ENCODE measurements at places on chromosomes 3 and 15. TPM values are rescaled to one million over a fixed set of nuclear protein-coding genes. Genes with fewer than 3 reads are reported as not detected.

- H3K27me3 ChIP-seq, result no peaks in the 10 kb centered on the region
- no peak overlapping the region for H3K27ac ChIP-seq
- no peak overlapping the region for H3K4me3 ChIP-seq
- DNase-seq, result no peak
- no peaks in the 10 kb centered on the region for H3K36me3 ChIP-seq
These were observed 246.1 kb downstream of the SHQ1 start for GRCh38 chr3:72601983-72602750.

DNA sequence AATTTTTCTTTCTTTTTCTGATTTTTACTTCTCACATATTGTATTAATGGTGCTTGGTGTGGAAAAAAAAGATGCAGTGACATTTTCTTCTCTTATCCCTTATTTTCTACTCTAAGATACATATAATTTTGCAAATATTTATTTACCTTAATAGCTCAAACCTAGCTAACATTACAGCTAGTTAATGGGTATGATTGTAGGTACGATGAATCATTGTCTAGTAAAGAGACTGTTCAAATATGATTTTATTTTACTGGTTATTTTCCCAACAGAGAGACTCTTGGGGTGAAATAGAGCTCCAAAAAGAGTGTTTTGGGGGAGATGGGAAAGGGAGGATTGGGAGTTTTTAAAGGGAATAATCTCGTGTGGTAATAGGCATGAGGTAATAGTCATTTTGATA, 206.0 kb downstream of the RBMS3 start:
- H3K36me3 ChIP-seq, result no peaks in the 10 kb centered on the region
- no peak overlapping the region for H3K4me3 ChIP-seq
- no peak overlapping the region for H3K27ac ChIP-seq

- H3K27me3 ChIP-seq, result no peaks in the 10 kb centered on the region
- H3K4me1 ChIP-seq, result no peaks in the 10 kb centered on the region
- no peak for DNase-seq
- H3K36me3 ChIP-seq, result no peaks in the 10 kb centered on the region
- no peak overlapping the region for H3K27ac ChIP-seq
These were observed 15.7 kb upstream of the RBP1 start for GRCh38 chr3:139555249-139555648.

The DOCK3 gene
- total RNA-seq, result 1.4 TPM

DNA sequence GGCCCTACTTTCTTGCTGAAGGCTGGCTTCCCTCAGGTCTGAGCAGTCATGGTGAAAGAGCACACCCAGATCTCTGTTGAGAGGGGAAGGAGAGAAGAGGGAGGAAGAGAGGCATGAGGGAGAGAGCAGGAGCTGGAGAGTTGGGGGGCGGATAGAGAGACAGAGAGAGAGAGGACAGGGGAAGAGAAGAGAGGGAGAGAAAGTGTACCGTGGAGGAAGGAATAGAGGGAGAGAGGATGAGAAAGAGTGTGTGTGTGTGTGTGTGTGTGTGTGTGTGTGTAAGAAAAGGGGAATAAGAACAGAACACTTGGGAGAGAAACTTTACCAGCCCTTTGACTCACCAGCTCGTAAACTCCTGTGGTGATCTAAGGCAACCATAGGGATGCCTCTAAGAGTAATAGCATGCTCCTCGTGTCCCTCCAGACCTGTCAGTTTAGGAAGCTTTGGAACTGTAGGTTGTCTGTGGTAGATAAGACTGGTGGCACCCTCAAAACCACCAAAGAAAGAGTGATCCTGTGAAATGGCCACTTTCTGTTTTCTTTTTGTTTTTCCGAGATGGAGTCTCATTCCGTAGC, 18.2 kb downstream of the ZNF592 start:
- no peak overlapping the region for H3K4me3 ChIP-seq
- peaks cover 5% of the 10 kb centered on the region for H3K4me1 ChIP-seq
- H3K27ac ChIP-seq, result no peak overlapping the region
- DNase-seq, result no peak
- no peaks in the 10 kb centered on the region for H3K27me3 ChIP-seq
- H3K36me3 ChIP-seq, result peaks cover 25% of the 10 kb centered on the region

The CFAP44 gene
- 6.5 TPM for total RNA-seq

DNA sequence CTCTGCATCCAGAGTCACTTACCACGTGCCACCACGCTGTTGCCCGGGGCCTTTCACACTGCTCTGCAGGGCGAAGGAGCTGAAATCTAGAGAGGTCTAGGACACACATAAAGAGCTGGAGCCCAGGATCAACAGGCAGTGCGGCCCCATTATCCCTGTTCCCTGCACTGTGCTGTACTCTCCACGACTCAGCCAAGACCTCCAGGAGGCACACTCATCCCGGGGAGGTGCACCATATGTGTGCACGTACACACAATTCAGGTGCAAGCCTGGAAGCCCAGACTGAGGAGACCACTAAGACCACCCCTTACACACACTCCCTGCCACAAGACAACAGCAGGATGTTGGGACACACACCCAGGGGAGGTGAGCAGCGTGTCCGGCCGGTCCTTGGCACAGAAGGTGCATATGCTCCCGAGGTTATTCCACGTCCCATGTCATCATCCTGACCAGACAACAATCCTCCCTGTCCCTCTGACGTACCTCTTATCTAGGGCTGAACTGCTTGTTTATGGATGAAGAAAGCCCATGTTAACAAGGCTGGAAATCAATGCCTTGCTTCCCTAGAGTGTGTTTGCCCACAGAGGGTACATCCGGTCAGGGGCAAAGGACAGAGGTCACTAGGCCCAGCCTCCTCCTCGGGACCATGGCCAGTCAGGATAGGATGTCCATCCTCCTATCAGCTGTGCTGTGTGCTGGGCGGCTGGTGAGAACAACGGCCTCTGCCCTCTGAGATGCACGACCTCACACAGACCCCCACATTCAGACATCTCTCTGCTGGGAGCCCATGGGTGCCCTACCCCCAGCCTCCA, 16.1 kb downstream of the KLF15 start:
- no peak overlapping the region for H3K4me3 ChIP-seq
- no peaks in the 10 kb centered on the region for H3K4me1 ChIP-seq
- H3K27ac ChIP-seq, result no peak overlapping the region
- no peaks in the 10 kb centered on the region for H3K27me3 ChIP-seq
- no peaks in the 10 kb centered on the region for H3K36me3 ChIP-seq

The GOLGA8G gene
- 0.09 TPM for total RNA-seq

DNA sequence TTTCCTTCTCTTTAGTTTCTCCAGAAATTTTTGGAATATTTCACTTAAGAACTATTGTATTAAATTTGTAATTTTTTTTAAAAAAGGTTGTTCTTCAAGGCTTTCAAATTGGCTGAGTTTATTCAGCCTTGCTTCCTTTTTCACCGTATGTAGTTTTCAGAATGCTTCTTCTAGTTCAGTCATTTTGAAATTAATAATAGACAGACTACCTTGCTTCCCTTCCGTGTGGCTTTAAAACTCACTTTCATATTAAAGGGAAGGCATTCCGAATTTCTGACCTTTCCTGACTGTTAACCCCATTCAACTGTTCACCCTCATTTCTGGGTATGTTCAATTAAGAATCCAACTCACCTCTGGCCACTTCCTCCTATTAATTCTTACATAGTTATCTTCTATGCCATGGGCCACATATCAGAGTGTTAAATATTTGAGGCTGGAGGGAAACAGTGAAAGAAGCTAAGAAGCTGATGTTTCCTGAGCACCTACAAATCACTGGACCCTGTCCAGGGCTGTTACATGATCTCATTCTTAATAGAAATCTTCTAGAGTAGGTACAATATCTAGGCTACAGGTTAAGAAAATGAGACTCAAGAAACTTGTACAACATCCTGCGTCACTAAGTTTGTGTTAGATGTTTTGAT, 237.5 kb downstream of the P3H2 start:
- H3K36me3 ChIP-seq, result no peaks in the 10 kb centered on the region
- no peak overlapping the region for H3K27ac ChIP-seq
- no peak overlapping the region for H3K4me3 ChIP-seq
- H3K27me3 ChIP-seq, result no peaks in the 10 kb centered on the region
- H3K4me1 ChIP-seq, result no peaks in the 10 kb centered on the region

The LRRK1 gene
- 5.5 TPM for total RNA-seq

DNA sequence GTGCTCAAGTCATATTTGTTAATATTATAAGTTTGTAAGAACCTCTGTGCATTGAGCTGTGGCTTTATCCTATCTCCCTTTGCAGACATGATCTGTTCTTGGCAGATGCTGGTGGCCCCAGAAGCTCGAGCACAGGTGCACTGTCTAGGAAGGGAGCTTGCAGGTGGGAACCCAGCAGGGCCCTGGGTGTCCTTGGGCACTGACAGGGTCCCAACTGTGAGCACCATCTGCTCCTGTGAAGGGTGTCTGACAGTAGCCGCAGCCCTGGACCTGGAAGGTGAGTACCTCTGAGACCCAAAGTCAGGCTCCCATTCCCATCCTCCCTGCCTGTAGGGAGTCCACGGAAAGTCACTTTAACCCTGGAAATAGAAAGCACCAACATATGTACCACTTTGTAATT, 2.4 kb upstream of the REC114 start:
- no peak overlapping the region for H3K4me3 ChIP-seq
- no peak overlapping the region for H3K27ac ChIP-seq
- H3K27me3 ChIP-seq, result no peaks in the 10 kb centered on the region
- H3K36me3 ChIP-seq, result no peaks in the 10 kb centered on the region
- H3K4me1 ChIP-seq, result no peaks in the 10 kb centered on the region

The B3GNT5 gene
- total RNA-seq, result 1.2 TPM

- H3K27me3 ChIP-seq, result no peaks in the 10 kb centered on the region
- peaks cover 1% of the 10 kb centered on the region for H3K36me3 ChIP-seq
- H3K4me3 ChIP-seq, result no peak overlapping the region
- H3K4me1 ChIP-seq, result no peaks in the 10 kb centered on the region
These were observed 37.1 kb downstream of the QTRT2 start for GRCh38 chr3:114093596-114093995.

The ABI3BP gene
- not detected for total RNA-seq

GRCh38 chr3:45554006-45554666, 40.4 kb upstream of the LIMD1 start:
- H3K27ac ChIP-seq, result peak overlapping the region; percentile 49
- no peak for DNase-seq
- no peaks in the 10 kb centered on the region for H3K36me3 ChIP-seq
- no peak overlapping the region for H3K4me3 ChIP-seq

- no peaks in the 10 kb centered on the region for H3K27me3 ChIP-seq
- no peak for DNase-seq
- H3K36me3 ChIP-seq, result no peaks in the 10 kb centered on the region
- no peak overlapping the region for H3K4me3 ChIP-seq
- H3K27ac ChIP-seq, result no peak overlapping the region
- no peaks in the 10 kb centered on the region for H3K4me1 ChIP-seq
These were observed 279.2 kb upstream of the TMC3 start for GRCh38 chr15:81653259-81653658.

The FES gene
- 52.5 TPM for total RNA-seq

The OTOL1 gene
- total RNA-seq, result not detected

- H3K4me1 ChIP-seq, result no peaks in the 10 kb centered on the region
- H3K4me3 ChIP-seq, result no peak overlapping the region
- no peak for DNase-seq
- H3K36me3 ChIP-seq, result no peaks in the 10 kb centered on the region
These were observed 100.6 kb downstream of the DCLK3 start for GRCh38 chr3:36663666-36664291.

The PDE12 gene
- total RNA-seq, result 35.5 TPM

The RAD51 gene
- total RNA-seq, result 5.0 TPM

DNA sequence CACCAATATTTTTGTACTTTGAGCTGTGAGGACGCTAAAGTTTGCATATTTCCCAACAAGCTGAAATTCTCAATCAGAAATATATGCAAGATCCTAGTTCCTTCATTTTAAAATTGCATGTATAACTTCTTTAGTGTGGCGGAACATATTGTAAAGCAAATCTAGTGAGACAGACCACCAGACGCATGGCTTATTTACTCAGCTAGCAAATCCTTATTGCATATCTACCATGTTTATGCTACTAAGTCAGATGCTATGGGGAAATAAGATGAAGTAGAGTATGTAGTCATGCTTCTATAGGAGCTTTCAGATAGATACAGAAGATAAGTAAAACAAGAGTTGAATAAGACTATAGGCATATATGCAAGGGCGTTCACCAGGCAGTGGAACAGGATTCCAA, 62.0 kb downstream of the C3orf70 start:
- H3K4me1 ChIP-seq, result no peaks in the 10 kb centered on the region
- H3K27ac ChIP-seq, result no peak overlapping the region
- no peak for DNase-seq
- no peak overlapping the region for H3K4me3 ChIP-seq

The KLHL40 gene
- not detected for total RNA-seq

GRCh38 chr3:45736707-45737106, 47.5 kb downstream of the SACM1L start:
- H3K4me3 ChIP-seq, result no peak overlapping the region
- H3K4me1 ChIP-seq, result peaks cover 1% of the 10 kb centered on the region
- no peak for DNase-seq
- H3K27me3 ChIP-seq, result no peaks in the 10 kb centered on the region

- H3K27me3 ChIP-seq, result no peaks in the 10 kb centered on the region
- H3K4me1 ChIP-seq, result no peaks in the 10 kb centered on the region
- DNase-seq, result no peak
- H3K36me3 ChIP-seq, result no peaks in the 10 kb centered on the region
- H3K27ac ChIP-seq, result no peak overlapping the region
These were observed 826.1 kb downstream of the AGBL1 start for GRCh38 chr15:86905625-86906256.

DNA sequence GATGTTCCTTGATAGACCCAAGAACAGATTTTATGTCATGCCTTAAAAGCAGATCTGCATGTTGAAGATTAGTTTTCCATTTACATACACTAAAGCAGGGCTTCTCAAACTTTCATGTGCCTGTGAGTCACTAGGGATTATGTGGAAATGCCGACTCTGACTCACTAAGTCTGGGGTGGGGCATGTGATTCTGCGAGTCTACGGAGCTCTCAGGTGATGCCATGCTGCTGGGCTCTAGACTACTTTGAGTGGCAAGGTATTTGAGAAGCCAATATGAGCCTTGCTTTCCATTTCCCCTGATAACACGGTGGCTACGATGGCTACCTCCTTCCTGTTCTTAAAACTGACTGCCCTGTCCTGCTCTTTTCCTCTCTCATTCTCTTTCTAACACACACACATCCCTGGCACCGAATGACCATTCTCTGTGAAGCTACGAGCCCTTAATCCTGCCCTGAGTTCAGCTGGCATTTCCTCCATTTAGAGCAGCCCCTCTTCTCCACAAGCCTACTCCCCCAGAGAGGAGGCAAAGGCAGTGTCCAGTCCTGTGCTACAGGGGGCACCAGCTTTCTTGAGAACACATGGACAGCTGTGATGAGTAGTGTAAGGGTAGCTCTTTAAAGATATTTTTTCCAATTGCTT, 39.7 kb upstream of the PYGO1 start:
- H3K27ac ChIP-seq, result no peak overlapping the region
- no peaks in the 10 kb centered on the region for H3K27me3 ChIP-seq
- H3K36me3 ChIP-seq, result no peaks in the 10 kb centered on the region

The ITIH4 gene
- total RNA-seq, result 28.2 TPM

Data from natural killer cell (primary cell).